Caki2 (cell line): ENCODE measurements at places on chromosomes 3 and 15.

GRCh38 chr15:47607695-47608094 is 109.6 kb upstream of the SEMA6D start:
- DNase-seq: no peak

- DNase-seq: peak; percentile 68
Observed at GRCh38 chr3:190617185-190617584, 103.3 kb downstream of the IL1RAP start.

GRCh38 chr3:4582624-4583023 is 89.5 kb downstream of the ITPR1 start:
- DNase-seq: no peak

DNA sequence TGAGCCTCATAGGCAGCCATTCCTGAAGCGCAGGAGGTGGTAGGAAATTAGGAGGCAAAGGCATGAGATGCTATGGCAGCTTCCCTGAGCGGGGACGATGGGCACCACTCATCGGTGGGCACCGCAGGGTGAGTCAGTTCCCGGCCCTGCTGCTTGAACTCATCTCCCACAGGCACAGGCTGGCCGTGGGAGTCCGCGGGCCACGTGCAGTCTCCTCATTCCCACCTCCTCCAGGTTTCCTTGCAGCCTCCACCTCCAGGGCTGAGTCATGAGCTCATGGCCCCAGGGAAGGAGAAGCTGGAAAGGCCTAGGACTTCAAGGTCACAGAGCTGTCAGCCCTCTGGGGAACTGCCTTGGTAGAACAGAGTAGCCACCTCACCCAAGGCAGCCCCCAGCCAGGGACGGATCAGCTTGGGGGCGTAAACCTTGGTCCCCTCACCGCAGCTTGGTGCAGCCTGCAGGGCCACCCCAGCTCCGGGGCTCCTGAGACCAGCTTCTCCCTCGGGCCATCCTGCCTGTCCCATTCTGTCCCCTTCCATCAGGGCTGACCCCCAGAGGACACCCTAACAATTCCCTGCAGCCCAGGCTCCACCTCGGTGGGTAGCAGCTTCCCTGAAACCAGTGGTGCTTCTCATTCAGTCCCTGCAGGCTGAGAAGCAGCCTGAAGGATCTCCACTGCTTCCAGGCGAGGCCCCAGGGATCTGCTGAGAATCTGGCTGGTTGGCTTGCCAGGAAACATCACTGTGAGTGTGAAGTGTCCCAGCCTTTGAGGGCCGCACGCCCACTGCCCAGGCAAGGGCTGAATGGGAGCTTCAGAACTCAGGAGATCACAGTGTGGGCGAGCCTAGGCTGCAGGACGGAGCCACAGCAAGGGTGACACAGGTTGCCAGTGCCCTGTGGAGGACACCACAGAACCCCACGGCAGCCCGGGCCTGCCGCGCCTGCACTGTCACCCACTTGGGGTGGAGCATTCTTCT is 150.7 kb upstream of the MEF2A start:
- DNase-seq: no peak

- peak; percentile 5 for DNase-seq
Observed at GRCh38 chr3:126607214-126607908, 47.6 kb downstream of the TXNRD3 start.
